ENCODE measurements at places on chromosomes 4 and X. TPM values are rescaled to one million over a fixed set of nuclear protein-coding genes. Genes with fewer than 3 reads are reported as not detected.

The ZFP92 gene
- 0.08 TPM for total RNA-seq

The CYBB gene
- not detected for total RNA-seq

The FMR1NB gene
- total RNA-seq = not detected

The FAM9A gene
- total RNA-seq = not detected

The RS1 gene
- not detected for total RNA-seq

The CABS1 gene
- total RNA-seq = not detected

The KCND1 gene
- total RNA-seq = 0.81 TPM

The CXCL3 gene
- 0.09 TPM for total RNA-seq

The AREG gene
- total RNA-seq = 0.54 TPM

The RTL3 gene
- total RNA-seq = not detected

The HAND2 gene
- 31.3 TPM for total RNA-seq

The TREX2 gene
- not detected for total RNA-seq

The GABRG1 gene
- not detected for total RNA-seq

The PPP4R3C gene
- total RNA-seq = not detected

The MND1 gene
- 15.5 TPM for total RNA-seq

The SLC6A8 gene
- total RNA-seq = 8.8 TPM

The SLC34A2 gene
- total RNA-seq = not detected

The ARR3 gene
- total RNA-seq = not detected

The WNK3 gene
- 10.5 TPM for total RNA-seq

The SORBS2 gene
- total RNA-seq = 2.8 TPM

The AR gene
- total RNA-seq = 6.3 TPM

The ITM2A gene
- total RNA-seq = 3.3 TPM

The SRPK3 gene
- total RNA-seq = not detected

The PCDH19 gene
- 0.09 TPM for total RNA-seq

The TNMD gene
- 0.90 TPM for total RNA-seq

The CACNA1F gene
- not detected for total RNA-seq

The PCDH18 gene
- total RNA-seq = 210 TPM

The TEX13B gene
- not detected for total RNA-seq

The TRO gene
- 13.1 TPM for total RNA-seq
